ENCODE measurements at places on chromosomes 2 and 18.

GRCh38 chr2:238423561-238424312 is 3.0 kb upstream of the ASB1 start:
- no peaks in the 10 kb centered on the region for H3K27me3 ChIP-seq
- no peak overlapping the region for H3K27ac ChIP-seq
- H3K36me3 ChIP-seq = peaks cover 15% of the 10 kb centered on the region
- DNase-seq = no peak
- peaks cover 23% of the 10 kb centered on the region for H3K4me1 ChIP-seq

DNA sequence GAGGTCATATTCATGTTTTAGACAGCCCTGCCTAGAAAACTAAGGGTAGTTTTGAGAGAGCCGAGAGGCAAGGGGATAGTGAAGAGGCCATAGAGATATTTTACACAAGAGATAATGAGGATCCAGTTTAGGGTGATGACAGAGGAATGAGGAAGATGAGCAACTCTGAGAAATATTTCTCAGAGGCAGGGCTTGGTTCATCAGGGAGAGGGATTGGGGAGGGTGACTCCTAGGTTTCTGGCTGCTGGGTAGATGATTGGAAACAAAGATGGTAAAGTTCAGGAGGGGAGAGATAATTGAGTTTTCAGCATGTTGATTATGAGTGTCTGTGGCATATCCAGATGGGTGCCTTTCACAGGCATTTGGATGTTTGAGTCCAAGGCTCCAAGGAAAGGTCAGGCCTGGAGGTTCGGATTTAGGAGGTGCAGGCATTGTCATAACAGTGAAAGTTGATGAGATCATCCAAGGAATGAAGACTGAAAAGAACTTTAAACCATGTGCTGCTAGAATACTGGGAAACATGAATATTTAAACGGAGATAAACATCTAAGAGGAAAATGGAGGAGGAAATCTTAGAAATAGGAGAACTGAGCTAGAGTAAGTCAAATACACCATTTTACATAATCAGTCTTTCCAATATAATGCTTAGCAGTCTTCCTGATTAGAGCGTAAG is 7.4 kb downstream of the MYL12B start:
- H3K4me1 ChIP-seq = peaks cover 82% of the 10 kb centered on the region
- H3K4me3 ChIP-seq = no peak overlapping the region

- no peaks in the 10 kb centered on the region for H3K36me3 ChIP-seq
- no peaks in the 10 kb centered on the region for H3K4me1 ChIP-seq
- no peak overlapping the region for H3K27ac ChIP-seq
- no peak for DNase-seq
- H3K27me3 ChIP-seq = no peaks in the 10 kb centered on the region
- H3K4me3 ChIP-seq = no peak overlapping the region
Measured at GRCh38 chr2:212021947-212022346, 516.7 kb downstream of the ERBB4 start.

- peaks cover 69% of the 10 kb centered on the region for H3K36me3 ChIP-seq
- H3K4me3 ChIP-seq = peak overlapping the region; percentile 39
- H3K4me1 ChIP-seq = peaks cover 81% of the 10 kb centered on the region
- no peaks in the 10 kb centered on the region for H3K27me3 ChIP-seq
Measured at GRCh38 chr2:73931531-73932500, 5.1 kb downstream of the DGUOK start.

DNA sequence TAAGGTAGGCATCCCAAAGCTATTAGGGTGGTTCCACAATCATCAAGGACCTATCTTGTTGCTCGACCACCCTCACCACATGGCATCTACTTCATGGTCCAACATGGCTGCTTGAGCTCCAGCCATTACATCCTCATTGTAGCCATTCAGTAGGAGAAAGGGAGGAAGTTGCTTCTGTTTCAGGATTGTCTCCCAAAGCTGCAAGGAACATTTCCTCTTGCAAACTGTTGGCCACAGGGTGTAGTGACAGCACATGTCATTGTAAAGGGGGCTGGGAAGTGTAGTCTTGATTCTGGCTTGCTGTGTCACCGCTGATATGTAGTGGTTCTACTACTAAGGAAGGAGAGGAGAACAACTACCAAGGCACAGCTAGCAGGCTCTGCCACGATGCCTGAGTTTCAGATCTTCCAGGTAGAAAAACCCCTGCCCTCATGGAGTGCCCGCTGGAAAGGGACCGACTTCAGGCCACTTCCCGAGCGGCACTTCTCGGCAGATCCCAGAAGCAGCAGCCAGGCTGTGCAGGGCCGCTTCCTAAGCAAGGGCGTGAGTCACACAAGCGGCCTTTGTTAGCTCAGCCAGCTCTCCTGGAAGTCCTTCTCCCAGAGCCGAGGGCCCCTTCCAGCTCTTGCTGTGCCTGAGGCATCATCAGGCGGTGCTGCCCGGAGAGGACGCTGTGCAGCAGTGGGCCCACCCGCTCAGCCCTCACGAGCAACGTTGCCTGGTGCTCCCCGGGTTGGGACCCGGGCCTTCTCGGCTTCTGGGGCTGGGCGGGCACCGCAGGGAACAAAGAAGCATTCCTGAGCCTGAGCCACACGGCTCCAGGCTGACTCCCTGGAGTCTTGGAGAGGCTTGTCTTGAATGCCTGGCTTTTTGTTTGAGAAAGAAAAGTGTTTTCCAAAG is 58.2 kb downstream of the HS6ST1 start:
- H3K4me1 ChIP-seq = no peaks in the 10 kb centered on the region
- DNase-seq = no peak
- no peaks in the 10 kb centered on the region for H3K36me3 ChIP-seq
- H3K4me3 ChIP-seq = no peak overlapping the region

- peaks cover 6% of the 10 kb centered on the region for H3K4me1 ChIP-seq
- no peak overlapping the region for H3K27ac ChIP-seq
- peaks cover 23% of the 10 kb centered on the region for H3K27me3 ChIP-seq
- no peaks in the 10 kb centered on the region for H3K36me3 ChIP-seq
- H3K4me3 ChIP-seq = no peak overlapping the region
Measured at GRCh38 chr18:505483-506122, 5.1 kb upstream of the COLEC12 start.

DNA sequence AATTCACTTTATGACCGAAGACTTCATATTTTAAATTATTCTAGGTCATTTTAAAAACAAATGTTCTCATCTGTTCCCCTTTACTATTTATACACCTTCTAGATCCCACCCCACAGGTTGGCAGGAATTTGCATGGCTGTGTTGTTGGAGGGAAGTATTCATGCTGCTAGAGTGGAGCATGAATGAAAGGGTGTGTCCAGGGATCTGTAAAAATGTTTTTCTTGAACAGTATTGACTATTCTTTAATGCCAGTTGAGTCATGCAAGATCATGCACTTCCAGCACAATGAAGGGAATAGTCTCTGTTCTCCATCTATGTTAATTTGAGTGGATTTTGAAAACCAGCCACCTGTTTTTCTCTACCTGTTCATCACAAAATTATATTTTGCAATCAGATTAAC is 52.0 kb upstream of the COL3A1 start:
- no peak overlapping the region for H3K27ac ChIP-seq
- no peak for DNase-seq

DNA sequence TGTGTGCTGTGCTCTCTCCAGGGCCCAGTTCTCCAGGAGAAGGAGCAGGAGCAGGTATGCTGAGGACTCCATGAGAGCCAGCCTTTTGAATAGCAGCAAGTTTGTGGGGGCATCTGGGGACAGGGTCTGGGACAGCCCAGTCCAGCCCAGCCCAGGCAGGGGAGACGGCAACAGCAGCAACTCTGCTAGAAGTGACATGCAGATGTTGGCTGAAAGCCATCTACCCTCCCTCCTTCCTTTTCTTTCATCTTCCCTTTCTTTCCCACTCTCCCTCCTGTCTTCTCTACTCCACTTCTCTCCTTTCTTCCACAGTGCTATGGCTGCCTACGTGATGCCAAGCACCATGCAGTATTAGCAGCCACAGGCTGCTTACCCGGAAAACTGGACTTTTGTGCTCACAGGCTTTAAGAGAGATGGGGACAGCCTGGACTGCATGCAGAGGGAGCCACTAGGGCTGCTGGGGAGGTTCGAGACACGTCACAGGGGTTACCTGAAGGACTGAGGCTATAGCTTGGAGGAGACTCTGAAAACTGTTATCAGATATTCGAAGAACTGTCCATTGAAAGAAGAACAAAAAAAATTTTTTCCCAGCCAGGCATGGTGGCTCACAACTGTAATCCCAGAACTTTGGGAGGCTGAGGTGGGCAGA is 23.8 kb upstream of the YWHAQ start:
- no peaks in the 10 kb centered on the region for H3K36me3 ChIP-seq
- H3K27ac ChIP-seq = peak overlapping the region; percentile 97
- no peaks in the 10 kb centered on the region for H3K27me3 ChIP-seq
- no peak for DNase-seq
- H3K4me1 ChIP-seq = peaks cover 58% of the 10 kb centered on the region
- no peak overlapping the region for H3K4me3 ChIP-seq

DNA sequence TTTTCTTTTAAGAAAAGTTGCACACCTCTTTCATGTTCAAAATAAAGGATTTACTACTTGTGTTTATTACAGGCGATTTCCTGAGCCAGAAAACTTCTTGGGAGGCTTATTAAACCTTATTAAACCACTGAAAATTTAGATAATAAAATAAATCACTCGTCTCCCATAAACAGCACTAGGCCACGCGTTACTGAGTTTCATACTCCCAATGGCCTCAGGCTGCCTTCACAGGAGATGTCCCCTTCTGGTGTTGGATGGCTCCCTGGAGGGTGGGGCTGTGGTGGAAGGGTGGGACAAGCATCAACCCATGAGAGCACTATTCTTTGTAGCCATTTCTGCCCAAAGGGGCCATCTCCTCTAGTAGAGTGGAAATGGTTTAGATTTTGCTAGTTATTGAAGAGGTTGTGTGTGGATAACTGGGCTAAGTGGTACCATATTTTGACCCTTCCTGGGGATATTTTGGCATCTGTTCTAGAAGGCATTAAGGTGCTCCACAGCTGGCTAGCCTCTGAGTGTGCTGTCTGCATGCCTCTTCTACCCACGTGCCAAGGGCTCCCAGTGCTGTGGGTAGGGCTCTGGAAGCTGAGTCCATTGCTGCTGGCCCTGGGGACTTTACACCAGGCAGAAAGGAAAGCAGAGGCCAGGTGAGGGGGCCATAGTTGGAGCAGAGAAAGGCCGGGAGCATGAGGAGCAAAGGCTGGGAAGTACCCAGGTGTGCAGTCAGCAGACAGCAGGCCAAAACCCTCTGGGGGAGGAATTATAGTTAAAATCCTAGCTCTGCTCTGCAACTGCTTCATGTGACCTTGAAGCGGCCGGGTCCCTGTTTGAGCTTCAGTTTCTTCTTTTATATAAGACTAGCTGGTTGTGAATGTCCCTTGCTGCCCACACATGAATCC is 121.7 kb upstream of the SMAD2 start:
- H3K27ac ChIP-seq = no peak overlapping the region
- peaks cover 46% of the 10 kb centered on the region for H3K27me3 ChIP-seq
- H3K4me3 ChIP-seq = no peak overlapping the region
- H3K4me1 ChIP-seq = no peaks in the 10 kb centered on the region
- no peak for DNase-seq
- no peaks in the 10 kb centered on the region for H3K36me3 ChIP-seq

GRCh38 chr2:196130039-196130825 is 41.1 kb downstream of the STK17B start:
- H3K36me3 ChIP-seq = peaks cover 65% of the 10 kb centered on the region
- H3K27ac ChIP-seq = peak overlapping the region; percentile 64
- H3K4me1 ChIP-seq = peaks cover 2% of the 10 kb centered on the region
- H3K27me3 ChIP-seq = no peaks in the 10 kb centered on the region
- DNase-seq = peak; percentile 43

GRCh38 chr2:238600506-238601432 is 174.0 kb downstream of the ASB1 start:
- peaks cover 55% of the 10 kb centered on the region for H3K27me3 ChIP-seq
- H3K27ac ChIP-seq = no peak overlapping the region
- DNase-seq = no peak
- H3K36me3 ChIP-seq = no peaks in the 10 kb centered on the region
- H3K4me3 ChIP-seq = no peak overlapping the region
- H3K4me1 ChIP-seq = no peaks in the 10 kb centered on the region

GRCh38 chr18:76708071-76708721 is 114.2 kb upstream of the ZNF236 start:
- H3K4me1 ChIP-seq = peaks cover 2% of the 10 kb centered on the region
- H3K27me3 ChIP-seq = no peaks in the 10 kb centered on the region
- no peak overlapping the region for H3K4me3 ChIP-seq
- no peak overlapping the region for H3K27ac ChIP-seq
- no peaks in the 10 kb centered on the region for H3K36me3 ChIP-seq

DNA sequence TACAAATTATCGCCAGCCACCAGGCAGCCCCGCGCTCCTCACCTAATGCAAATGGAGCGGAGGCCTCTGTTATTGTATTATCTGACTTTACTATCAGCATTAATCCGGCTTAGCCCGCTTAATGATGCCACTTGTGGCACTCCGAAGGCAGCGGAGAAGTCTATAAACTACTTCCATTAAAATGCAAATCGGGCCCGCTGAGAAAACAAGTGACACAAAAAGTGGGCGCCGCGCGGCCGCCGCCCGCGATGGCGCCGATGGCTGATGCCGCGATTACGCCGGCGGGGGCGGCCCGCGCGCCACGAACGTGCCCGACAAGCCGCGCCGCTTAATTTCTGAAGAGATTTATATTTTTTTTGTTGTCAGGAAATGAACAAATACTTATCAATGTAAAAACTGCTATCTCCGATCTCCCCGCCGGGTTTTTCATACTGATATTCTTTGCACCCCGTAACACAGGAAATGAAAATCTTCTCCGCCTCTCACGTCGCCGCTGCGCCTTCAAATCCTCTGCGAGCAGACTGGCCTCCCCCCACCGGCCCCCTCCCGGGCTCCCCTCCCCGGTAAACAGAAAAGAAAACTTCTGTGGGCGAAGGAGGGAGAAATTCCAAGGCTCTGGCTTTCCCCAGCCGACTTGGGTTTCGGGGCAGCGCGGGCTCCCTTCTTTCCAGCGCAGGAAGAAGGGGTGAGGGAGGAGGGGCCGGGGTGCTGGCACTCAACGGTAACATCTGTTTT is 221.8 kb downstream of the INSIG2 start:
- peak overlapping the region; percentile 79 for H3K4me3 ChIP-seq
- H3K36me3 ChIP-seq = no peaks in the 10 kb centered on the region
- H3K27ac ChIP-seq = peak overlapping the region; percentile 92
- H3K4me1 ChIP-seq = peaks cover 10% of the 10 kb centered on the region
- peak; percentile 77 for DNase-seq

GRCh38 chr2:123864416-123864815 is 160.7 kb upstream of the CNTNAP5 start:
- DNase-seq = no peak
- no peaks in the 10 kb centered on the region for H3K27me3 ChIP-seq
- no peak overlapping the region for H3K27ac ChIP-seq
- no peak overlapping the region for H3K4me3 ChIP-seq

DNA sequence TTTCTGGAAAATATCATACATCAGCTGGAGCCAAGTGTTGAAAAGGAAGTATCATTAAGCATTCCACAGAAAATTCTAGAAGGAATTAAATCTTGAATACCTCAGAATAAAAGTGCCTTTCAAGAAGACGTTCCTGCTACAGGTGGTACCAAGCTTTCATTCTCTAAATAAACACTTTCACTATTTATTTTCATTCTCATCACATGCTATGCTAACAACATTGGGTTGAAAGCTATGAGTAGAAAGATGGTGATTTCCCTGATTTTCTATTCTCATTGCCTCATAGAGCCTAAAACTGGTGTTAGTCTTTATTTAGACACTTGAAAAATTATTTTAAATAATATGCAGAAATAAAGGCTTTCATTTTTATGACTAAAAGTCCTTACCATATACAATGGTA is 324.7 kb downstream of the LRP1B start:
- no peaks in the 10 kb centered on the region for H3K4me1 ChIP-seq
- no peak overlapping the region for H3K4me3 ChIP-seq
- no peaks in the 10 kb centered on the region for H3K36me3 ChIP-seq
- no peak for DNase-seq
- no peak overlapping the region for H3K27ac ChIP-seq

Data from activated T-cell treated with anti-CD3 and anti-CD28 coated beads, Interleukin-2, amount 50 U/mL, for 24 hours (primary cell).